ENCODE measurements at places on chromosomes 5 and 9. TPM values are rescaled to one million over a fixed set of nuclear protein-coding genes. Genes with fewer than 3 reads are reported as not detected.

Gene PCDHA12
- 0.79 TPM for total RNA-seq

Gene NDOR1
- total RNA-seq: 6.6 TPM

Gene ALDH1A1
- 149 TPM for total RNA-seq

Gene SV2C
- 0.16 TPM for total RNA-seq

Gene CDH18
- total RNA-seq: not detected

Gene SPINK6
- not detected for total RNA-seq

Gene C6
- 14.2 TPM for total RNA-seq

Gene AP3S1
- total RNA-seq: 86.9 TPM

Gene PCDHGA12
- total RNA-seq: 7.5 TPM

Gene PIK3R1
- total RNA-seq: 184 TPM

Gene RANBP17
- 10.7 TPM for total RNA-seq

Gene ZNF367
- 2.4 TPM for total RNA-seq

Gene PRKAA1
- 67.1 TPM for total RNA-seq

DNA sequence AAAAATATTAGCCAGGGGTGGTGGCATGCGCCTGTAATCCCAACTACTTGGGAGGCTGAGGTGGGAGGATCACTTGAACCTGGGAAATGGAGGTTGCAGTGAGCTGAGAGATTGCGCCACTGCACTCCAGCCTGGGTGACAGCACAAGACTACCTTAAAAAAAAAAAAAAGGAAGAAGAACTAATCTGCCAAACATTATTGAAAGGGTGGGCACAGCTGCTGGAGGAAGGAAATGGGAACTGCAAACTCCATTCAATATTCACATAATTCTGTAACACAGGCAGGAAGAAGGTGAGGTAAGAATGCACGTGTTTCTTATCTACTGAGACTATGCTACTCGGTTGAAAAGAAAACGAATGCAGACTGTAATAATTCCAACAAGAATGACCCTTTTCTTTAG is 121.1 kb upstream of the GNA14 start:
- no peak for DNase-seq

GRCh38 chr5:20469390-20469789 is 481.4 kb upstream of the CDH18 start:
- DNase-seq: no peak

GRCh38 chr9:111897601-111898137 is 1.1 kb downstream of the UGCG start:
- no peak for DNase-seq

DNA sequence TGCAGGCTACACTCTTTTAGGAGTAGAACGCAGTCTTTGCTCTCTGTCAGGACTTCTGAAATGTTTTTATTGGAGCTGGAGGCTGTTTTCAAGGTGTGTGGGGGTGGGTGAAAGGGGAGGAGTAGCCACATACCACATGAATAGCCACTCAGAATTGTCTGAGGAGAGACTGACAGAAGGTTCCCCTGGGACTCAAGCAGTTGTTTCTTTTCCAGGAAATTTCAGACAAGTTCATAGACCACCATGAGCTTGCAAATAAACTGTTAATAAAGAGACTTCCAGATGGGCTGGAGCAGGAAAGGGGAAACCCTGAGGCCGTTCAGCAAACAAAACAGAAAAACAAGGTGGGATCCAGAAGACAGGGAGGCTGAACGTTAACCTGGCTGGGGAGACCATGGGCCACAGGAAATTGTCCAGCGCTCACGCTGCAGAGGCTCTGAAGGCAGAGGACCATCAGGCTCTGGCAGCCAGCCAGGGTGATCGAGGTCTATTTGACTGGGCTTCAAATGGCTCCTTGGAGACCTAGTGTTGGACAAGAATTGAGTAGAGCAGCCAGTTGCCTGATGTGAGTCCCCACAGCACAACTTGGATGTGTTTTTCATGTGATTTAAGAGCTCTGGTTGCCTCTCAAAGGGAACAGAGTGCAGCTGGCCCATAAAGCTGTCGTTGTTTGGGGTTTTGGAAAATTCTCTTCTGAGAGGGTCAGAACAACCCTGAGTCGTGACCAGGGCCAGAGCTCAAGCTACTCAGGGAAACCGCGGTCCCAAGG is 159.2 kb upstream of the RAI14 start:
- no peak for DNase-seq

DNA sequence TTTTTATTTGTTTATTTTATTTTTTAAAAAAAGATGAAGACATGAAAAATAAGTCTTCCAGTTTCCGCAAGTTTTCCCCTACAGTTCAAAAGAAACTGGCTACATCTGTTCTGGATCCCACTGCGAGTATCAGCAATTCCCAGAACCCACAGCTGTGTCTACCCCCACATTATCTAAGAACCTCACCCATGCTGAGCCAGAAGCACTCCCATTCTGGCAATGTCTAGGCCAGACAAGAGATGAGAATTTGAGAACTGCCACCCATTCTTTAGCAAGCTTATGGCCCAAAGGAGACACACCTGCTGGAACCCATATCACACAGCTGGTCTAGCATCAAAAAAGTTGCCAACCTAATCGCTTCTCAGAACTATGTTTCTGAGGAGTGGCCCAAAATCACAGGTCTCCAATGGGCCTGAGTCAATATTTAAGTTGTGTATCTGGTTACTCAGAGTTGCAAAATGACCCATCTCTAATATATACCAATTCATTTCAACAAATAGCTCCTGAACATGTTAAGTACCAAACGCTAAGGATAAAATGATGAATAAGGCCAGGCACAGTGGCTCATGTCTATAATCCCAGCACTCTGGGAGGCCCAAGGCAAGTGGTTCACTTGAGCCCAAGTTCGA is 27.1 kb downstream of the MTMR12 start:
- DNase-seq: no peak

GRCh38 chr9:114003351-114003750 is 74.7 kb downstream of the AMBP start:
- DNase-seq: no peak

- DNase-seq: no peak
Observed at GRCh38 chr5:4758550-4758949, 381.6 kb upstream of the ADAMTS16 start.

- peak; percentile 99 for DNase-seq
Observed at GRCh38 chr9:33264473-33265177, at the start of the genes BAG1 and CHMP5. TSS of gene BAG1 (minus strand) at chr9:33264708. TSS of gene CHMP5 (plus strand) at chr9:33265049. CDS start at chr9:33265079, 30 bp downstream.

GRCh38 chr5:16926417-16926816 is 9.7 kb downstream of the MYO10 start:
- DNase-seq: no peak

GRCh38 chr9:94827584-94828304 is 101.2 kb downstream of the AOPEP start:
- DNase-seq: no peak

DNA sequence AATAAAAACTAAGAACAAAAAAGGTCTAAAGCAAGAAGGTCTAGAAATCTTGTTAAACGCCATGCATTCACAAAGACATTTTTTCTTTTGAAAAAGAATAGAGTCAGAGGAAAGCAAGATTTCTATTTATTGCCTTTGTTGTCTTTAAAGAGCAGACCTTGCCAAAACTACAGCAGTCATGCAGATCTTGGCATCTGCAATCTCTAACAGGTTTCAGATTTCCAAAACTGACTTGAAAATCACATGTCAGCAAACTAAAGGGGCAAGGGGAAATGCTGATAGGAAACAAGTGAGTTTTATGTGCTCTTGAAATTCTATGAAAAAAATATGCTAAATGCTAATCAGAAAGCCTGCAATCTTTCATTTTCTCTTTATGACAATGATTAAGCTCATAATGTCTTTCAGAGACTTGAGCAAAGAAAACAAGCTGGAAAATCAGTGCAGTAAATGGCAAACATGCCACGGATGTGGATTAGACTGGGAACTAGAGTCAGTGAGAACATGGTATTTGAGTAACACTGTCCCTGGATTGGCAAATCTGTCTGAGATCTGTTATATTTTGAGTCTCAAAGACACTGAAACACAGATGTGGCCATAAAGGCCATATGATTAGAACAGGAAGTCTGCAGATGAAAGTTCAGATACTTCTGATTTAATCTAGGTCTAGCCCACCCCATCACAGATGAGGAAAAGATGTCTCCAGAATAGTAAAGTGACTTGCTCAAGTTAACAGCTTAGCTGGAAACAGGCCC is 361.4 kb upstream of the RPS23 start:
- no peak for DNase-seq

GRCh38 chr5:52673495-52673894 is 114.2 kb upstream of the ITGA1 start:
- DNase-seq: no peak

GRCh38 chr5:23614422-23614821 is 107.0 kb downstream of the PRDM9 start:
- DNase-seq: no peak

GRCh38 chr5:160621526-160621925 is 199.9 kb downstream of the PTTG1 start:
- DNase-seq: no peak

Measured in omental fat pad (tissue), 4 donors.